ENCODE measurements at places on chromosomes 12 and 14. TPM values are rescaled to one million over a fixed set of nuclear protein-coding genes. Genes with fewer than 3 reads are reported as not detected.
A peak's percentile ranks its signal among the peaks of the same experiment; 100 is the strongest.

Gene LMO3
- 7.7 TPM for polyA plus RNA-seq

DNA sequence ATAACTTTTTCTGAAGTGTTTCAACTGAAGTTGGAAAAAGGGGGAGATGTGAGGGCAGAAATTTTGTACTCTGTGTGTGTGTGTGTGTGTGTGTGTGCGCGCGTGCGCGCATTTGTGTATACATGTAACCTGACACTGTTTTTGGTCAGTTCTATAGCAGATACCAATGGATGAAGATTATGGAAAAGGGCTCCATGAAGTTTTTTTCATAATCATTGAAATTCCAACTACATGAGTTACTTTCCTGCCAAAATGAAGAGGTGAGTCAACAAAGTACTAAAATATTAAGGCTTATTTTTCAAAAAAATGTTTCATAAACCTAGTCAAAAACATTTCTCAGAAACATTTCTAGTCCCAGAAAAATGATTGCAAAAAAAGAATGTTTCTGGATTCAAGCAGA lies 25.7 kb upstream of the CERS5 start:
- DNase-seq: no peak

GRCh38 chr14:104169005-104169698 lies 30.8 kb downstream of the KIF26A start:
- no peak for DNase-seq

GRCh38 chr14:104139460-104140212 lies 1.2 kb downstream of the KIF26A start:
- no peak for DNase-seq

DNA sequence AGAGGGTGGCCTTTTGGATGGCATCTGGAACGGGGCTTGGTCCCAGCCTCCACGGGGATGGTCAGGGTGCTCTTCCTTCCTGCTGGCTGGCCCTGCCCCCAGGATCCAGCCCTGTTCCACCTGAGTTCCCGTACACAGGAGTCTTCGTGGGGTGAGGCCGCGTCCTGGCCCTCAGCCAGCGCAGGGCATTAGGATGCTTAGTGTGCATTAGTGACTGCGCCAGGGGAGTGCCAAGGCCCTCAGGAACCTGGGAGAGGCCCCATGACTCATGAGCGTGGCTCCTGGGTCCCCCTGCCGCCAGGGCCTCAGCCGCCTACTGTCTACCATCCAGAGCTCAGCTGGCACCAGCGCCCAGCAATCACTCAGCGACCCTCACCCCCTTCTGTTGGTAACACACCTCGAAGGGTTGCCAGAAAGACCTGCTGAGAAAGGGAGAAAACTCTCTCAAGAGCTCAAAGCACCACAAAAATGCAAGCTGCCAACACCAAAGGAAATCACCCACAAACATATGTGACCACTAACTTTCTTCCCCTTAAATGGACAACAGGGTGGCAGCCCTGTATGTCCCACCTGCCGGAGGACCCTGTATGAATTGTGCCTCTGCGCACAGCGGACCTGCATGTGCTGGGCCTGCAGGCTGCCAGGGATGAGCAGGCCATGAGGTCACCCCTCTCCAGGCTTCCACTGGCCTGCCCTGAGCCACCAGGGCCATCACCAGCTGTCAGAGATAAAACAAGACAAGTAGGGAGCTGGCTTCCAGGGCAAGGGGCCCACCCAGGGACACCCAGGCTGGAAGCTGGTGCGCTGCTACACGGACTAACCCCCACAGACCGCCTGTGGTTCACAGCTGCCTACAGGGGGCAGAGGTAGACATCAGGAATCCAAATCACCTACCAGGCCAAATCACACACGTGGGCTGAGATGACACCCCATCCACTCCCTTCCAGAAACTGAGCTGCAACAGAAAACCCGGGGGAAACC lies 28.7 kb downstream of the CCDC85C start:
- no peak for DNase-seq

DNA sequence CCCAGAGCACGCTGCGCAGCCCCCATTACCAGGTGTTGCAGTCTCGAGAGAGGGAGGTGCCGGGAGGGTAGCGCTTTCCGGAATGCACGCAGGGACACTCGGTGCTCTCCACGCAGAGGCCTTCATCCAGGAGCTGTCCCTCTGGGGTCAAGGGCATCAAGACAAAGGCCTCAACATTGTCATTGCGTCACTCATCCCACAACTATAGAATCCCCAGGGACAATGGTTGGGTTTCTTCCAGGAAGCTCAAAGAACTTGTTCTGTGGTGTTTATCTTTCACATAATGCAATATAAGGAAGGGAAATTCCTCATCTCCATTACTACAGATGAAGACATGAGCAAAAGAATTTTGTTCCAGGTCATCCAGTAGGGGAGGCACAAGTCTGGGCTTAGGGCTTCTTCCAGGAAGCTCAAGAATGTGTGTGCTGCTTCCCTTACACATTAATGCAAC lies 52.1 kb downstream of the VWF start:
- no peak for DNase-seq

DNA sequence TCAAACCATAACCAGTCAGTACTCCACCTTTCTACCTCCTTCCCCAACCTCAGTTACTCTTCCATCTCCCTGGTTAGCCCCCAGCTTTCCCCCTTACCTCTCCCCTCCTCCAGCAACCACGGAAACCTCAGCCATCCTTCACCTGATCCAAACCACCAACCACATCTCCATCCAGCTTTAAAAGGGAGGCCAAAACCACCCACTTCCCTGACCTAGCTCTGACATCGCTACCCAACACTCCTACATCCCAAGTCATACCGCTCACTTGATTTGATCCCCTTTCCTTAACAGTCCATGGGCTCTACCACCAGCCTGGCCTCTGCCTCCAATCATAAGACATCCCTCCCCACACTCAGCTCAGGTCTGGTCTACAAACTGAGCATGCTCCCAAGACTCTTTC lies 1.5 kb downstream of the RAB35 start:
- DNase-seq: no peak

GRCh38 chr14:99907761-99908652 lies 114.8 kb downstream of the EML1 start:
- no peak for DNase-seq

- DNase-seq: no peak
Observed at GRCh38 chr14:105340821-105341733, 26.5 kb downstream of the PACS2 start.

Gene TGM1
- 4.7 TPM for polyA plus RNA-seq

GRCh38 chr14:96905825-96906224 lies 108.6 kb downstream of the VRK1 start:
- peak; percentile 26 for DNase-seq

DNA sequence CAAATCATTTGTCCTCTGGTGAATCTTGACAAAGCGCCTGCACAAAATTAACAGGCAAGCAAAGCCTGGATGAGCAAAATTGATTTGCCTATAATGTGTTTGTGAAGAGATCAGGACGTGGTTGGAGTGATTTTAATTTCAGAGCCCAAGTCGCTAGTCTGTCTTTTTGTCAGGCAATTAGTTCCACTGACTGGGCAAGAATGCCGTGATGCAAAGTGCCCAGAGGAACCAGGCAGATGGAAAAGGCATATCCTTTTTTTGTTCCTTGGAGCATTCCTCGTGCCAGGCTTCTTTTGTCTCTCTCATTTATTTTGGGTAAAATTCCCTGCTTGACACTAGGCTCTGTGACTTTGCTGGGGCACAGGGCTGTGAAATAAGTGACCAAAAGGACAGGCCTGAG lies 65.9 kb upstream of the CCDC198 start:
- no peak for DNase-seq

DNA sequence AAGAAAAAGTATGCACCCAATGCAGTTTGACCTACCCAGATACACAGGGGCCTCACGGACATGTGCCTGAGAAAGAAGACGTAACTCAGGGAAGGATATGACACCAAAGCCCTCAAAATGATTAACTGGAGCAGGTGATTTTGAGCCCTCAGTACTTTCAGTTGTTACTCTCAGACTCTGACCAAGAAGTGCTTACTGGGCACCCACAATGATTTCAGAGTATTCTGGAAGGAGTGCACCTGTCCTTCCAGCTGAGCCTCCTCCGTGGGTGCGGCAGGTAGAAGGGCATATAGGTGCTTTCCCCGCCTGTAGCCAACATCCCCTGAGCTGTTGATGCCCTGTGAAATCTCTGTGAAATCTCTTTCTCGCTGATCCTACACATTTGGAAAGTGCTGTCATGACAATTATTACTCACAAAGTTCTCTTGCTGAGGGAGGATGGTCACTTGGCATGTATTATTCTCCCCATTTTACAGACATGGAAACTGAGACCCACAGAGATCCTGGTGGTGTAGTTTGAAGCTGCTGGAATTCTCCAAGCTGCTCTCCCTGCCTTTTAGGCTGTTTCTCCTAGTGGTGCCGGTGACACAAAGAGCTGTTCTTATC lies 154.3 kb upstream of the CCND2 start:
- no peak for DNase-seq

- peak; percentile 21 for DNase-seq
Observed at GRCh38 chr12:22856178-22856577, 231.2 kb downstream of the ETNK1 start.

Gene ESR2
- polyA plus RNA-seq: 2.1 TPM

- DNase-seq: no peak
Observed at GRCh38 chr12:38601949-38602348, 285.4 kb downstream of the ALG10B start.

- no peak for DNase-seq
Observed at GRCh38 chr14:61174987-61175386, 106.2 kb downstream of the TMEM30B start.

DNA sequence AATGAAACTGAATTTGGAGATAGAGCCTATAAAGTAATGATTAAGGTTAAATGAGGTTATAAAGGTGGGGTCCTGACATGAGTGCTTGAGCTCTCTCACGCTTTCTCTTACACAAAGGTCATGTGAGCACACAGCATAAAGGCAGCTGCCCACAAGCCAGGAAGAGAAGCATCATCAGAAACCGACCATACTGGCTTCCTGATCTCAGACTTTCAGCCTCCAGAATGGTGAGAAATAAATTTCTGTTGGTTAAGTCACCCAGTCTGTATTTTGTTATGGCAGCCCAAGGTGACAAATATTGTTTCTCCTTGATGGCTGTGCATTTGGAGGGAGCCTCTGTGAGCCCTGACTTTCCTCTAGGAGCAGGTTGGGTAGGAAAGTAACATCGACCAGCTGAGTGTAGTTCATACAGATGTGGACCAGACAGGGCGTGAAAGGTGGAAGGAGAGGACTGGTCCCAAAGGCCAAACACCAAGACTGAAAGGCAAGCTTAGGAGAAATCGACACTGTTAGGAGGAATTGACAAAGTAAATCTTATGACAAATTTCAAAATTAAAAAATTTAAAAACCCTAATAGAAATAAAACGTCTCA lies 97.6 kb upstream of the SLC38A2 start:
- DNase-seq: no peak

Gene SIX1
- polyA plus RNA-seq: 1.2 TPM

- no peak for DNase-seq
Observed at GRCh38 chr14:66288511-66288910, 197.7 kb upstream of the CCDC196 start.

GRCh38 chr12:125079648-125080645 lies 14.7 kb downstream of the AACS start:
- no peak for DNase-seq

DNA sequence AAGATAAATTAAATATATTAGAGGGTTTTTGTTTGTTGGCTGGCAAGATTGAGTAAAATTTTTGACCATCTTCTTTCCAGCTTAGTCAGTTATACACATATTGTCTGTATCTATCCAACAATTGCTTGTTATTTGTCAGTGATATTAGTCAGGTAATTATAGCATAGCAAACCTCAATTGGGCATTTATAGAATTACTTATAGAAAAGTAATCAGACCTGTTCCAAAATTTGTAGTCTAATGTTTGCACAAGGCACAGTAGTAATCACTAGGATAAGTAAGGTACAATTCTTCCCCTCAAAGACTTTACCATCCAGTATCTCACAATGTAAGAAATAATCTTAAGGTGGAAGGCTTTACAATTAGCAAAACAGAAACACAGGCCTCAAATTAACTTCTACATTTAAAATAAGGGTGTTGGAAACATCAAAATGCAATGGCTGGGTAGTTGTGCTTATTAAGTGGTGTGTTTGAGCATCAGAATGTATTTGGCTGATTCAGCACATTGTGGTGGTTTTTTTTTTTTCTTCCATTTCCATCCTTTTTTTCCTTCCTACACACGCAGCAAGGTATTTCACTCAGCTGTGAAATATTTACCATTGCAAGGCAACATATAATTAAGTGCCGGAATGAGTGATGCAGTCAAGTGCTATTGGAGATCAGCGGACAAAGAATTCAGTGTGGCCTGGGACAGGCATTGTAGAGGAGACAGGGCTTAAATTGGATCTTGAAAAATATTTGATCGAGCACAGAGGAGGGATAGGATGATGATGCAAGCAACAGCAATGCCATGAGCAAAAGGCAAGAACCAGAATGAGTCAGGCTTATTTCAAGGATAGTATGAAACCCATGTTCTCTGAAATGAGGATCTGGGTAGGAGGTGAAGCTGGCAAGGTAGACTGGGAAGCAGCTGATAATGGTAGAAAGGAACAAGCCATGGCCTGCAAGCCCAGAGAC lies 178.2 kb downstream of the AKAP6 start:
- no peak for DNase-seq

Gene ARHGAP9
- 5.2 TPM for polyA plus RNA-seq

DNA sequence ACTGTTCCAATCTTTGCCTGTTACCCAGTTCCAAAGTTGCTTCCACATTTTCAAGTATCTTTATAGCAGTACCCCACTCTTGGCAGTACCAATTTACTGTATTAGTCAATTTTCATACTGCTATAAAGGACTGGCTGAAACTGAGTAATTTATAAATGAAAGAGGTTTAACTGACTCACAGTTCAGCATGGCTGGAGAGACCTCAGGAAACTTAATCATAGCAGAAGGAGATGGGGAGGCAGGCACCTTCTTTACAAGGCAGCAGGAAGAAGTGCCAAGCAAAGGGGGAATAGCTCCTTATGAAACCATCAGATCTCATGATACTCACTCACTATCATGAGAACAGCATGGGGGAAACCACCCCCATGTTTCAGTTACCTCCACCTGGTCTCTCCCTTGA lies 215.0 kb downstream of the SNAPC1 start:
- DNase-seq: no peak

DNA sequence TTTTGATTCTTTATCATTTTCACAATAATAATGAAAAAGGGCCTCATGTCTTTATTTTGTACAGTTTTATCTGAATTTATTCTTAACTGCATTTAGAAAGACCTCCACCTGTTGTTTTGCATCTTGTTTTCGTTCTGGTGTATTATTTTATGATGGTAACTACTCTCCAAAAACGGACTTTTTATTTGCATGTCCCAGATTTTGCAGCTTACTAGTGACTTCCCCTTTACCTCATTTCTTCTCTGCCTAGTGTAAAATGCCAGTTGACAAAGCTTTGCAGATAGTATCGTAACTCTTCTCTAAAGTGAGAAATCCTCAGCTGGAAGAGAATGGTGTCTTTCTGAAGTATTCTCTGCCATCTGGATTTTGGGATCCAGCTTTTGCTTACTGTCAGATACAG lies 17.2 kb downstream of the PEX5 start:
- DNase-seq: no peak

DNA sequence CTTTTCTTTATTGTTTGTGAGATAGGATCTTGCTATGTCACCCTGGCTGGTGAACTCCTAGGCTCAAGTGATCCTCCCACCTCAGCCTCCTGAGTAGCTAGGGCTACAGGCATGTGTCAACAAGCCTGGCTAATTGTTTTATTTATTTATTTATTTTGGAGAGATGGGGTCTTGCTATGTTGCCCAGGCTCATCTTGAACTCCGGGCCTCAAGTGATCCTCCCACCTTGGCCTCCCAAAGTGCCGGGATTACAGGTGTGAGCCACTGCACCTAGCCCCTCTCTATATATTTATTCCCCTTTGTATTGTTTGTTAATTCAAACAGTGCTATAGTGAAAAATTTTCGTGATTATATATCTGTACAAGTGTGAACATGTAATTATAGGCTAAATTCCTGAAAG lies 123.3 kb downstream of the DAAM1 start:
- DNase-seq: no peak

GRCh38 chr14:54809767-54810166 lies 92.9 kb downstream of the GCH1 start:
- no peak for DNase-seq

Gene NXPH4
- 2.0 TPM for polyA plus RNA-seq

Data from right lung (tissue), 10 donors.